H9 (cell line): ENCODE measurements at places on chromosomes 3 and 15. TPM values are rescaled to one million over a fixed set of nuclear protein-coding genes. Genes with fewer than 3 reads are reported as not detected.
A peak's percentile ranks its signal among the peaks of the same experiment; 100 is the strongest.

TNNC1 gene
- 5.6 and 7.7 TPM in 2 replicates for total RNA-seq

LOXL1 gene
- total RNA-seq = 6.9 and 9.1 TPM in 2 replicates

STOML1 gene
- total RNA-seq = 2.5 and 2.9 TPM in 2 replicates

TMEM40 gene
- total RNA-seq = not detected in 2 replicates

INKA1 gene
- total RNA-seq = 1.2 and 1.4 TPM in 2 replicates

ECE2 gene
- total RNA-seq = not detected in 2 replicates

ROPN1B gene
- not detected in 2 replicates for total RNA-seq

FAM43A gene
- 2.4 and 2.7 TPM in 2 replicates for total RNA-seq

GPR62 gene
- 0.13 and 0.33 TPM in 2 replicates for total RNA-seq

TBC1D5 gene
- total RNA-seq = 25.0 and 28.5 TPM in 2 replicates

LRRC49 gene
- total RNA-seq = 8.3 and 9.3 TPM in 2 replicates

PRSS50 gene
- 0.24 and 0.59 TPM in 2 replicates for total RNA-seq

GRCh38 chr15:52006702-52007340 lies 12.2 kb upstream of the MAPK6 start:
- no peak for DNase-seq

- DNase-seq = no peak
These were observed 43.0 kb downstream of the CGNL1 start for GRCh38 chr15:57419335-57419734.

- no peak for DNase-seq
These were observed 414.3 kb downstream of the RBMS3 start for GRCh38 chr3:29695201-29695600.

DNA sequence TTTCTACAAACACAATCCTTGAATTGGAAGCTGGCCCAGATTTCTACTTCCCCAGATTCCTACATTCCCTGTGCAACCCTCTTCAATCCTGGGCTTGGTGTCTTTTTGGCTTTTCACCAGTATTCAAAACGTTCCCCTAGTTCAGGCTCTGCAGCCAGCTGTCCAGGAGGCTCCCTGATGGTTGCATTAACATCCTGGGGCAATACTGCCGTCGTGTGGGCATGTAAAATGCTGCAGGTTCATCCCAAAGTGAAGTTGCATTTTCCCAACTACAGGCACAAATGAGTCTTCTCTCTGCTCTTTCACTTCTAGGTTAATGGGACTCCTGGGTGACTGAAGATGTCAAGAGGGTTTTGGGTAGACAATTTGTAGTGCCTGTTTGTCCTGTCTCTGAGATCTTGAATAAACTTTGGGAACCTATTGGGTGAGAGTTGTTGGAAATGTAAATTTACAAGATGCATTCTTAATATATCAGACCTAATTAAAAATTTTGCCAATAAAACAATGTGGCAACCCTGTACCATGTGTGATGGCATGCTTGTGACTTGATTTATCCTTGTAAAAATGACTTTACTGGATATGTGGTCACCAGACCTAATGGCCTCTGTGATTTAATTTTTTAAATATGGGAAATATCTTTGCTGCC lies 28.6 kb downstream of the SOX14 start:
- peak; percentile 68 for DNase-seq

DNA sequence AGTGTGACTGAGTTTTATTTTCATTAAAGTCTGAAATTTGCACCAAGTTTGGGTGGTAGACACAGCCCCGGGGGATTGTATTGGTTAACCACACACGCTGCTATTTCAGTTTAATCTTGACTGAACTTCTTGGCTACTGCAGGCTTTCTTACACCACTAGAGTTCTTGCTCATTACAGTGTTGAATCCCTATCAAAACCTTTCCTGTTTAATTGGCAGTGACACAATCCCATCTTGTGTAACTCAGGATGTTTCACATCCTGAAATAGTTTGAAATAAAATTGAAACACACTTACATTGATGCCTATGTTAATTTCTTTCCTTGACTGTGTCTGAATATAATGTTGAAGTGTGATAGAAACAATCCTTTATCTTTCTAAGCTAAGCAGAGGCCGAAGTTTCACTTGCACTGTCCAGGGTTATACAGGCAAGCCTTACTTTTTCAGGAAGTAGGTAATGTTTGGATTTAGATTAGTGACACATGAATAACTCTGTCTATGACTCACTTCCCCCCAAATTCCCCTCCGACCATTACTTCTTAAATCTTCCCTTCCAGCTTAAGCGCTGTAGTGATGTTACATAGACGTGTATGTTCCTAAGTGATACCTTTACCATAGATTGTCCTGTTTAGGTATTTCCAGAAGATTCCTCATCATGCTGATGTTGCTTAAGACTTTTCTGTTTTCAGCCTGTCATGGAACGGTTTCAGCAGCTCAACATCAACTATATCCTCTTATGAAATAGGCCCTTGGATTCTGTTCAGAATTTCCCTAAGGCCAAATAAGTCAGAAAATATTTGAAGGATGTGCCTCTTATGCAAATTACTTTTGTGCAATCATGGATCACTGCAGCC lies 16.8 kb downstream of the ATG7 start:
- no peak for DNase-seq

DNA sequence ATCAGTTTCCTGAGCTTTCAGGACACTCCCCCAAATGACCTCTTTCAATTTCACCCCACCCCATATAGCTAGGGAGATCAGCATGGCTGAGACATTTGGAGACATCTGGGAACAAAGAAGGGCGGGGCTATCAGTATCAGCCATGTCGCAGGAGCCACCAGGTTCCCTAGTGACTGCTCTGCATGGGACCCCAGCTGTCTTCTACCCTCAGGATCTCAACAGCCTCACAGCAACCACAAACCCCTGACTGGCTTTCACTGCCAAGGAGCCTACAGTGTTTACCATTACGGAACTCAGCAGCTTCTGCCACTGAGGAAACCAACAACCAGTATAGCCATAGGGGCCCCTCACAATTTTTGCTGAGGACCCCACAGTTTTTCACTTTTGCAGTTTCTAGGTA lies 269.6 kb upstream of the TRIM42 start:
- no peak for DNase-seq

DNA sequence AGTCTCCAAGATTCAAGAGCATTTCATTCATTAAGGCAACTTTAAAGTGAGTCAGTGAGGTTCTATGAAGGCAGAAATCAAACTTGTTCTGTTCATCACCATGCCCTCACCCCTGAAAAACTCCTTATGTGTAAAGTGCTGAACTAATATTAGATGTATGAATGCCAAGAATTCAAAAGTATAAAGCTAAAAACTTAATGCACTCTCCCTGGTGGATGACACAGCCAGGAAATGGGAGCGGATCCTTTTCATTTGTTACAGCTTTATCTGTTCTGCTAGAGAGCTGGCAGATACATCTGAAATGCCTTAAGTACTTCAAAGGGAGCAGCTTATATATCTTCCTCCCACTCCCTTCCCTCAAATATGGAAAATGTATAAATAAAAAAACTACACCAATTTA lies 8.2 kb downstream of the TXNRD3 start:
- no peak for DNase-seq

DNA sequence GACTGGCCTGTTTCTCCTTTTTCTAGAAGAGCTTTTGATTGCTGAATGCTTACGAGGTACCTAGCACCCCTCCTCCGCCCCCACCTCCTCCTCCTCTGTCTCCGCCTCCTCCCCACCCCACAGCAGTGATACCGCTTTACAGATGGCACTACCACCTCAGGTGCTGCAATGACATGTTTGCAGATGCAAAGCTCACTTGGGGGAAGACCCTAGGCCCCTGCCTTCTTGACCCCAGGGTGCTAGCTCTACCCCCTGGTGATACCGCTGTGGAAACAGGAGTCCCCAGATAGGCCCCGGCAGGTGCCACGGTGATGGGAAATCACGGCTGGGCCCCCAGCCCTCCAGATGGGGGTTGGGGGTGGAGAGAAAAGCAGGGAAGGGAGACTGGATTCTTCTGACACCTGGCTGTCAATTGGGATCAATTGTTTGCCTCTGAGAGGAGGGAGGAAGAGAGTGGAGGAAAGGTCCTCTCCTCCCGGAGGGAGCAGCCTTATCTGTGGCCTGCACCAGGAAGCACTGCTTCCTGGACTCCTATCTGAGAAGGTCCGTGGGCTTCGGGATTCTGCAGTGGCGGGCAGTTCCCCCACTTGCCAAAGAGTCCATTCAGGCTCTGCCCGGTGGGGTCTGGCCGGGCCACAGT lies 37.6 kb downstream of the DNASE1L3 start:
- no peak for DNase-seq

DNA sequence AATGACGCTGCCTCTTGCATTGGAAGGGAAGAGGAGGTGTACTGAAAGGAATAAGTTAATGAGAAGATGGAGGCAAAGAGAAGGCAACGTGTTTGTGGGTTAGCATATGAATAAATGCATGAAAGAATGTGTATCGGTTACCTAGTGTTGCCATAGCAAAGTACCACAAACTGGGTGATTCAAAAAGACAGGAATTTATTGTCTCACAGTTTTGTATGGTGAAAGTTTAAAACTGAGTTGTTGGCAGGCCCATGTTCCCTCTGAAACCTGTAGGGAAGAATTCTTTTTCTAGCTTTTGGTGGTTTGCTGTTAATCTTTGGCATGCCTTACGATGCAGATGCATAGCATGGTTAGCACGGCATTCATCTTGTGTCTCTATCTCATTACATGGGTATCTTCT lies 729.9 kb downstream of the MECOM start:
- DNase-seq = no peak

GRCh38 chr3:19365471-19365870 lies 217.2 kb downstream of the KCNH8 start:
- no peak for DNase-seq

DNA sequence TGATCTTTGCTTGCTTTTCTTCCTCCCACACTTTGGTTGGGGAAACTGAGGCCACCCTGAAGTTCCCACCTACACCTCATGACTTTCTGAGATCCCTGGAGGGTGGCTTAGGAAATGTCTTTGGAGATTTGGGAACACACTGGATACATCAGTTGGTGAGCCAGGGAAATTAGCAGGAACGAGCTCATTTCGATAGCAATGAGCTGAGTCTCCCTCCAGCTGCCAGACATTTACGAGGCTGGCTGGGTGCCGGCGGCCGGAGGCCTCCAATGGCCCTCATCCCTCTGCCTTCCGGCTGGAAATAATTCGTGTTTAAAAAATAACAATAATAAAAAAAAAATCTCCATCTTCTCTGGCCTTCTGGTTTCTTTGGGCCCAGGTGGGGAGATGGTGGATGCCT lies 38.8 kb downstream of the SMAD6 start:
- DNase-seq = no peak

DNA sequence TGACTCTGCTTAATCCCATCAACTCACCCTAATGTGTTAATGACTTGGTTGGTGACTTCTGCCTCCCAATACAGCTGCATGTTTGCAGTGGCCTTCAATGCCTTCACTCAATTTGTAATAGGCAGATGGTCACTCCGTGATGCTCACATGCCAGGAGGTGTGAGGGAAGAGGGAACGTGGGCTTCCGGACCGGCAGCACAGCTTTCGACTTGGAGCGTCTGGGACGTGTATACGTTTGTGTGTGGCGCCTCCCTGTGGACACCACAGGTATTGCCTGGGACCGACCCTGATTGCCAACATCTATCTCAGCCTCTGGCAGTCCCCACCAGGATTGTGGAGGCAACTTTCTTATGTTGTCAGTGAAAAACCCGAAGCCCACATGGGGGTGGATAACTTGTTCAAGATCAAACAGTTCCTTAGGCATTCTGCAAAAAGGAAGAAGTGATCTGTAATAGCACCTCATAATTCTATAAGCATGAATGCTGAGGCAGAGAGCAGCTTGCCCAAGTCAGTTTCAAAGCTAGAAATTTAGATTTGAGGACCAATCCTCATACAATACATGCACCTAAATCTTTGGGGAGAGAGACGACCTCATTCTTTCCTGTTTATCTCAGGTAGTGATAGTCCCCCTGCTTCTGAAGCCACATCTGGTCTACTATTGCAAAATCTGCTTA lies 16.9 kb downstream of the MRPL46 start:
- DNase-seq = peak; percentile 87

- DNase-seq = no peak
These were observed 6.3 kb downstream of the PXYLP1 start for GRCh38 chr3:141237701-141238521.

DNA sequence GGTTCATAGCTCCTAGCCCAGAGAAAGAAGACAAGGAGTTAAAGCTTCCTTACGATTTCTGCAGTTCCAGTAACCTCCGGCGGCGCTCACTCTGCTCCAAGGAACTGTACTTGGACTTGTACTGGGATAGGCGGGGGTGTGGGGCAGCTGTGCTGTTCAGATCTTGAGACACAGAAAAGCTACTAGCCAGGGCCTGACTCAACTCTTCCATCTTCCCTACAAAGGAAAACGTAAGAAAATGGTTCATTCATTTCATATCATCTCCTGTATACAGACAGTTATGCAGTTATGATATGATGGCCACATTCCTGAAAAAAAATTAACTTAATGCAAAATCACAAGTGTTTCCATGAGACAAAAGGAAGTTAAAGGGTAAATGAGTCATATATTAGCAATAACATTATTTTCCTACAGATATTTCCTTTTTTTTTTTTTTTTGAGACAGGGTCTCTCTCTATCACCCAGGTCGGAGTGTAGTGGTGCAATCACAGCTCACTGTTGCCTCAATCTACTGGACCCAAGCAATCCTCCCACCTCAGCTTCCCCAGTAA lies 4.6 kb downstream of the SNUPN start:
- no peak for DNase-seq

DNA sequence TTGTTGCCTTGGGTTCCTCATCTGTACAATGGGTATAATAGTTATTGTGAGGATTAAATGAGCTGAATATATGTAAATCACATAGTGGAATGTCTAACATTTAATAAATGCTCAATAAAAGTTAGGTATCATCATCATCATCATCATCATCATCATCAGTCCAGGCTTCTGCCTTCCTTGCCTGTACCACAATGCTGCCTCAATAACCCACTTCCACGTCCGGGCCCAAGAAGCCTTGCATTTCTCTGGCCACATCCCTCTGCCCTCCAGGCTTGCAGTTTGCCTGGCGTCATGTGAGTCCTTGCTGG lies 137.4 kb downstream of the THSD4 start:
- DNase-seq = no peak

- no peak for DNase-seq
These were observed 1.1 kb upstream of the OR4F15 start for GRCh38 chr15:101810876-101811275.

GRCh38 chr3:175342196-175342595 lies 483.1 kb downstream of the NAALADL2 start:
- no peak for DNase-seq

DNA sequence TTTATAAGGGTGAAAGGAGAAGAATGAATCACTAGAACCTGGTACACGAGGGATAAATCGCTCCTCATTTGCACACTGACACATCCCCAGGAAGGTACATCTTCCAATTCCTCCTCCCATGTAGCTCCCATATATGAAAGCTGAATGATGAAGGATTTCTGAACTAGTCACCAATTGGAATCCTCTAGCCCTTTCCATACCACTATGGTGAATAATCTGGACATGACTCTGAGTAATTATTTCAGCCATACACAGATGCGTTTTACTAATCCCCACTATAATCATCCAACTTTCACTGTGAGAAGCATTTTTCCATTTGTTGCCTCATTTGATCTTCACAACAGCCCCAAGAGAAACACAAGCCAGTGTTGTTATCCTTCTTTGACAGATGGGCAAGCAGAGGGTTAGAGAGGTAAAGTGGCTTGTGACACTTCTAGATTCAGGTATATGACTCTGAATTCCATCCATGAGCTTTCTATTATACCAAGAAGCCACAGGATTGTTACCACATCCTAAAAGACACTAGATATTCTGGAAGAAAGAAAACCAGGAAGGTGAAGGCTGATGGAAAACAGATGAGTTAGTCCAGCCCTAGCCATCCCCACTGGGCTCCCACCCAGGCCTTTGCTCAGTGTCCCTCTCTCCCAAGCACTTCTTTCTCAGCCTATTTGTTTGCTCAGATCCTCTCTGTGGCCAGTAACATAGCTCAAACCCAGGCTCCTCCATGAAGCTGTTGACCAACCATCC lies 22.2 kb upstream of the BCL6 start:
- DNase-seq = no peak

- DNase-seq = no peak
These were observed 313.4 kb downstream of the CNTN3 start for GRCh38 chr3:74301056-74301455.
